ENCODE measurements at places on chromosomes 12 and 14. TPM values are rescaled to one million over a fixed set of nuclear protein-coding genes. Genes with fewer than 3 reads are reported as not detected.

Gene WNT1
- total RNA-seq, result not detected

GRCh38 chr12:56104815-56105608 lies 653 bp downstream of the PA2G4 start:
- peaks cover 4% of the 10 kb centered on the region for H3K4me1 ChIP-seq
- H3K27ac ChIP-seq, result peak overlapping the region; percentile 39
- peak overlapping the region; percentile 94 for H3K4me3 ChIP-seq
- H3K36me3 ChIP-seq, result no peaks in the 10 kb centered on the region

- H3K27ac ChIP-seq, result no peak overlapping the region
- H3K4me1 ChIP-seq, result peaks cover 12% of the 10 kb centered on the region
- H3K36me3 ChIP-seq, result no peaks in the 10 kb centered on the region
Observed at GRCh38 chr14:53979113-53979681, 22.6 kb upstream of the BMP4 start.

- H3K4me3 ChIP-seq, result peak within 1 kb of the TSS; percentile 75
- H3K27me3 ChIP-seq, result no peaks in the 10 kb centered on the region
- peak within 1 kb of the TSS; percentile 85 for H3K27ac ChIP-seq
- peak; percentile 93 for DNase-seq
- H3K36me3 ChIP-seq, result no peaks in the 10 kb centered on the region
- peaks cover 7% of the 10 kb centered on the region for H3K4me1 ChIP-seq
Observed at GRCh38 chr12:48105867-48106680, at the start of gene SENP1. Gene SENP1, minus strand, starts transcription at chr12:48106079. Its CDS starts 4,607 bp downstream, at chr12:48101472.
